NCI-H2081 (cell line): ENCODE measurements at places on chromosomes 13 and 19.

DNA sequence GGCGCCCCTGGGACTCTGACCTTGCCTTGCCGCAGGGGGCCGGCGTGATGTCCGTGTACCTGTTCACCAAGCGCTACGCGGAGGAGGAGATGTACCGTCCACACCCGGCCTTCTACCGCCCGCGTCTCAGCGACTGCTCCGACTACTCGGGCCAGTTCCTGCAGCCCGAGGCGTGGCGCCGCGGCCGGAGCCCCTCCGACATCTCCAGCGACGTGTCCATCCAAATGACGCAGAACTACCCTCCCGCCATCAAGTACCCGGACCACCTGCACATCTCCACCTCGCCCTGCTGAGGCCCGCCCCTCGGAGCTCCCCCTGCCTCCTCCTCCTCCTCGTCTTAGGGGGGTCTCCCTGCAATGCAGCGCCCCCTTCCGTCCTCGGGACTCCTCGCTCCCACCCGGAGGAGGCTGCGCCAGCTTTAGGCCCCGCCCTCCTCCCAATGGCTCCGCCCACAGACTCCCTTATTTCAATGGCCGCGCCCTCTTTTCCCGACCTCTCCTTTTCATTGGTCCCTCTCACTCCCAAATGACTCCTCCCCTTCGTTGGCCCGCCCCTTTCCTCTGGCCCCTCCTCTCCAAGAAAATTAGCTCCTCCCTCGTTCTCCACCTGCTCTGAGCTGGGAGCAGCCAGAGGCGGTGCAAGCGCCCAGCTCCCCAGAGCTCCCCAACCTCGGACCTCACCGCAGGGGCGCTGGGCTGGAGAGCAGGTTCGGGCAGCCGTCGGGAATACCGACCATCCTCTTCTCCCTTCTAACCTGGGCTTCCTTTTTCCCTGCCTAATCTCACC lies 20.5 kb upstream of the CACNG8 start:
- no peak for DNase-seq

- no peak for DNase-seq
These were observed 120.1 kb upstream of the GPR12 start for GRCh38 chr13:26880735-26881134.

DNA sequence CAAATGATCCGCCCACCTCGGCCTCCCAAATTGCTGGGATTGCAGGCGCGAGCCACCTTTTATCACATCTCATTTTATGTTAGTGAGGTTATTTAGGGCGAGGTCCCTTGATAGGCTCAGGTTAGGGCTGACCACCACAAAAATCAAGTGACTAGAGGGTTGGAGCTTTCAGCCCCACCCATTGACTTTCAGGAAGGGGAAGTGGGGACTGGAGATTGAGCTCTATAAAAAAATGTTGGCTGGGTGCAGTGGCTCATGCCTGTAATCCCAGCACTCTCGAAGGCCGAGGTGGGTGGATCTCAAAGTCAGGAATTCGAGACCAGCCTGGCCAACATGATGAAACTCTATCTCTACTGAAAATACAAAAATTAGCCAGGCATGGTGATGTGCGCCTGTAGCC lies 20.1 kb downstream of the FPR3 start:
- no peak for DNase-seq

GRCh38 chr13:52156724-52157261 lies 2.6 kb downstream of the NEK3 start:
- DNase-seq: no peak

DNA sequence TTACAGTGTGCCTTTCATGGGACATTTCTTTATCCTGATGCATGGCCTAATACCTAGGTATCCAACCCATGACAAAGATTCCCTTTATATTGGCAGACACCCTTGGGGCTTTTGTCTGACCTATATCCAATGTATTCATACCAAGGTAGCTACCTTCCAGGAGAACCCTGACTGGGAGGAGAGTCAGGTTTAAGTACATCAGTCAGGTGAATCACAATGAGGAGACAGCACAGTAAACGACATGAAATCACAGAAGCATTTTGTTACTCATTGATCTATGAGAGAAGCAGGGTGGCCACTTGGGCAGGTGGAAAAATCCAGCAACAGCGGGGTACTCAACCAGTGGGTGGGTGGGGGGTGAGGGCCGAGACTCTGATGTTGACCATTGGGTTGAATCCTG lies 527.4 kb upstream of the ATXN8OS start:
- DNase-seq: peak; percentile 10

DNA sequence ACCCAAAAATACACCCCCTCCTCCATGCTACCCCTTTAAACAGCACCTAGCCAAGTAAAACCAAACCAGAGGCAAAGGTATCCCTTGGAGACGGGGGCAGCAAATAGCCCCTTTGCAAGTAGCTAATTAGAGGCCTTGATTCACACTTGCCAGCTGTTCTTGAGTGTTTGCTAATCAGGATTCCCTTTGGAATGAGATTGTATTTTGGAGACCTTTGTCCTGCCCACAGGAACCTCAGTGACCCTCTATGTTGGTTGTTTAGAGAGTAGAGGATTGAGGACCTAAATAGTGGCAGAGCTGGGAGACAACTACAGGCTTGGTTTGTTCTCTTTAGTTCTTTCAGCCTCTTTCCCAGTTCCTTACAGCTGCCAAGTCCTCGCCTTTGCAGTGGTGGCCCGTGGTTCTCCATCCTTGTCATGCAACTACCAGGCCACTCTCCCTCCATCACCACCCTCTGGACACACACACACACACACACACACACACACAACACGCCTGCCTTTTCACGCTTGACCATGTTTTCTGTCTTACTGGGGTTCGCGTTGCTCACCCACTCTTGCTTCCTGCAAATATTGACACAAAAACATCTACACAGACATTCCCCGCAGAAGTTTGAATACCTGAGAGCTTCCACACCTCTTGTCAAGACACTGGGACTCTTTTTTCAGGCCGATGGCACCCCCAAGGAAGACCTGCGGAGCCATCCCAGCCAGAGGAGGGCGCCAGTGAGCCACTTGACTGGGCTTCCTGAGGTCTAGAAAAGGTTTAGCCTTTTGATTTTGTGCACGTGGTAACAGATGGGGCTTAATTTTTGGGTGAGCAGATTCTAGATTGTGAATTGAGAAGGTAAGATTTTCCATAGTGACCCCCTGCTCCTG lies 80.0 kb upstream of the GPR183 start:
- no peak for DNase-seq

- no peak for DNase-seq
These were observed at the start of gene PRODH2 for GRCh38 chr19:35812220-35813042. PRODH2 (minus strand) TSS chr19:35812845; CDS start chr19:35812805, 40 bp downstream.

DNA sequence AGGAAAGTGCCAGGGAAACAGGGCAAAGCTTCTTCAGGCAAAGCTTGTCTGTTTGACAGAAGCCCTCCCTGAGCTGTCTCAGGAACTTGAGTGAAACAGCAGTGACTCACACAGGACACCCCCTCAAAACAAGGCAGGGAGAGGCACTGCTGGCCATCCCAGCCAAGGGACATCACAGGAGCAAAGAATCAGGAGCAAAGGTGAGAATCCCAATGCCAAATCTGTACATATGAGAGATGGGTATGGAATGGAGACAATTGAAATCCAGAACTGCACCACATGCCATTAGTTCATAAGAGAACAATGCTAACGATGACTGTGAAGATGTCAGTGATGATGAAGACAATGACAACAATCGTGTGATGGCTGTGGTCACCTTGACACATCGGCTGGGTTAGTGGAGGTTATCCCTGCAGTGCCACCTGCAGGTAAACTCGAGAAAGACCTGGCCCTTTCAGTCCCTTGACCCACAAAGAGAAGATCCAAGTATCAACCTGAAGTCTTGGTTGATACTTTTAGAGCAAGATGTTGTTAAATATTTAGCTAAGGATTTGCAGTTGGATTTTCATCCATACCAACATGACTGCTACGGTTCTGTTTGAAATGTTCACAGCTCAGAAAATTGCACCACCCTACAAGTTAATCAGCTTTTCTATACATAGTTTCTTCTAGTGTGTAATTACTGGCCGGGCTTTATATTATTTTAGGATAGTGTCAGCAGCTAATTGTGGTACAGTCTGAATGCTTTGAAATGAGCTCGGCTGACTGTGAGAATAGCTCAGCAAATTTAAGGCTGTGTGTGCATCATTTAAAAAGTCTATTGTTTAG lies 42.0 kb upstream of the IPO5 start:
- no peak for DNase-seq

- DNase-seq: no peak
These were observed 12.9 kb downstream of the ZSWIM9 start for GRCh38 chr19:48183356-48183755.

GRCh38 chr19:5993648-5994358 lies 15.9 kb upstream of the RANBP3 start:
- DNase-seq: no peak

DNA sequence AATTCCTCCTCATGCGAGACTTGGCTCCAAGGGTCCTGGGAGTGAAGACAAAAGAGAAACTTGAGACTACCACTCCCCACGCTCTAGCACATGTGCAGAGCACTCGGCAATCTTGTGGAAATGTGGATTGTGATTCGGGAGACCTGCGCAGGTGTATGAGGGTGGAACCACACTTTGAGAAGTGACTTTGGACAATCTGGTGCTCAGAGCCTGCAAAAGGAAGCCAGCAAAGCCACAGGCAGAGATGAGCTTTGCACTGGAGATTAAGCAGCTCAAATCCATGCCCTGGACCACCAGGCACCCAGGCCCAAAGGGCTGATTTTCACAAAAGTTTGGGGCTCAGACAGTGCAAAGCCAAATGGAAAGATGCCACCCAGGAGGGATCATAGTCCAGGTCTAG lies 162.5 kb upstream of the TSHZ3 start:
- DNase-seq: no peak
